ENCODE measurements at places on chromosomes 16 and 17. TPM values are rescaled to one million over a fixed set of nuclear protein-coding genes. Genes with fewer than 3 reads are reported as not detected.

Gene UBB
- 1,605 TPM for total RNA-seq

Gene KRTAP4-9
- not detected for total RNA-seq

Gene RAB11FIP4
- 8.3 TPM for total RNA-seq

Gene CD300E
- 0.30 TPM for total RNA-seq

Gene NR1D1
- 19.1 TPM for total RNA-seq

Gene KRTAP4-6
- not detected for total RNA-seq

Gene TSNAXIP1
- total RNA-seq = 0.49 TPM

Gene TP53TG3F
- total RNA-seq = not detected

Gene CYB561
- total RNA-seq = 9.0 TPM

Gene ITGA3
- total RNA-seq = 17.0 TPM
